ENCODE measurements at places on chromosomes 16 and 17.

DNA sequence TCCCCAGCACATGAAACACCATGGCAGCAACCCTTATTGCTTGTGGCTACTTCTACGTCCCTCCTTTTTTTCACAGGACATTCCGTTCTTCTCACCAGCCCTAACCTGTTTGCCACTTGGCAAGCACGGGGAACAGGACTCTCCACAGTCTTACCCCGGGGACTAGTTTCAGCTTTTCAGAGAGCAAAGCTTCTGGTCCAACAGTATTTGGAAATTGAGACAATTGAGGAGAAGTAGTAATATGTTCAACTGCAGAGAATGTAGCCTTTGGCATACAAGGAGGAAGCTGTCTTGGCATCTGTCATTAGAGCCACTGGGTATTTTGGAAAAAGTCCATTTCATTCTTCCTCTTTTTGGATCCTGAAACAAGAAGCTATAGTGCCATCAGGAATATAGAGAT, 65.7 kb downstream of the MAP2K6 start:
- DNase-seq, result no peak

GRCh38 chr17:40447806-40448205, 4.6 kb downstream of the IGFBP4 start:
- no peak for DNase-seq

GRCh38 chr17:6097005-6097279, 26.8 kb downstream of the WSCD1 start:
- no peak for DNase-seq

- DNase-seq, result no peak
Measured at GRCh38 chr17:76550712-76551615, 11.1 kb downstream of the PRCD start.

- DNase-seq, result no peak
Measured at GRCh38 chr17:383771-384621, 31.4 kb upstream of the RPH3AL start.

DNA sequence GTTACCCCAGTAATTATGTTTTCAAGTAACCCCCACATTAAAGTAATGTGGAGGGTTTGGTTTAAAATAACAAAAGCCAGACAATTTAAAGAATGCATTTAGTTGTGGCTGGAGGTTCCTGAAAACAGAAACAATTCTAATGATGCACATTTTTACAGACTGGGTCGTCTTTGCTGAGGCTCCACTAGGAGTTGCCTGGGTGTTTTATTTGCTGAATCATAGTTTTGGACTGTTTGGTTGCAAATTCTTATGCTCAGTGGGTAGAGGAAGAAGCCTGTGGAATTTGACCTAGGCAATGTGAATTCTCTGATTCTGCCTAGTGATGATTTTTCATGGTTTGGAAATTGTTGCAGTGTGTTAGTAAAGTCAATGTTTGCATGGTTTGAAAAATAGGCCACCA, 16.3 kb downstream of the SHISA9 start:
- DNase-seq, result no peak

GRCh38 chr16:20833086-20833485, 26.8 kb downstream of the REXO5 start:
- DNase-seq, result no peak

DNA sequence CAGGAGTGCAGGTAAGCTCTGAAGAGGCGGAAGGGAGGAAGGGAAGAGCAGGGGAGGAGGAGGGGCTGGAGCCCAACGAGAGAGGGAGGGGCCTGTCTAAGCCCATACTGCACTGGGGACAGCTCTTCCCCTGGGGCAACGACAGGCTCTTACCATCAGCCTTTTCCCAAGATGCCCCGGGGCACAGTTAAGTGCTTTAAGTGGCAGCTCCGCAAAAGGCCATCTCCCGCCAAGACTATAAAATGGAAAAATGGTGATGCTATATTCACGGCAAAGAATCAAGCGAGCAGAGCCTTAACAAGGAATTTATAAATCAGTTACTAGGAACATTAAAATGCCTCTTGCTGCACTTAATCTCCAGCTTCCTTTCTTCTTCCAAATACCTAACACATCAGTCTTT, 110.2 kb upstream of the NLRP1 start:
- peak; percentile 35 for DNase-seq
